Colonic mucosa (tissue), 4 donors: ENCODE measurements at places on chromosomes 7 and 10. TPM values are rescaled to one million over a fixed set of nuclear protein-coding genes. Genes with fewer than 3 reads are reported as not detected.
A peak's percentile ranks its signal among the peaks of the same experiment; 100 is the strongest.

DNA sequence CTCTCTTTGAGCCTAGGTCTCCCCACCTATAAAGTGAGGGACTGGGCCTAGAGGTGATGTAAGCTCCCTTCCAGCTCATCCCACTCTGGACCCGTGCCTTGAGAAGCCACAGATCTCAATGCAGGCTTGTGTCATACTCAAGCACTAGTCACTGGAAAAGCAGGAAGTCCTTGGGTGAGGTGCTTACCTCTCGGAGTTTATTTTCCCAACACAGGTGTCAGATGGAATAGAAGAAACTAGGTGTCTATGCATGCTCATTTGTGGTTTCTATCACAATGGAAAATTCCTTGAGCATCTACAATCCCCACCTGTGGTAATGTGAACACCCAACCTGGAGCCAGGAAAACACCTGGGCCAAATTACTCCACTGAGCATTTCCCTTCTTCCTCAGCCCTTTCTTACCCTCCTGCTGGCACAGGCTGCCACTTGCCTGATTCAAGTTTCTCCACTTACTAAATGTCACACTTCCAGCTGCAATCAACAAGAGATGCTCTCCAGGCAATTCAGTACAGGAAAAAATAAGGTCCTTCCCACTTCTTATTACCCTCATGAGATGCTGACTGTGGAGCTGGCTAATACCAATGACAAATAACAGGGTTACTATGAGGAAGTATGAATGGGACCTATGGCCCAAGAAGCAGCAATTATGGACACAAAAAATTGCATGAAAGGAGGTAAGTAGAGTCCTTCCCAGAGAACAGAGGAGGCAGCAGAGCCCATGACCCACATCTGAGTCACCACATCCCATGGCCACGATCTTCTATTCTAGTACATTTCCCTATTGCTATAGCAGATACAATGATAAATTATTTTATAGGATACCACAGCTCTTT lies 13.1 kb downstream of the LSM5 start:
- no peaks in the 10 kb centered on the region for H3K36me3 ChIP-seq
- DNase-seq, result no peak
- H3K27me3 ChIP-seq, result no peaks in the 10 kb centered on the region
- H3K4me3 ChIP-seq, result no peak overlapping the region
- H3K4me1 ChIP-seq, result no peaks in the 10 kb centered on the region

DNA sequence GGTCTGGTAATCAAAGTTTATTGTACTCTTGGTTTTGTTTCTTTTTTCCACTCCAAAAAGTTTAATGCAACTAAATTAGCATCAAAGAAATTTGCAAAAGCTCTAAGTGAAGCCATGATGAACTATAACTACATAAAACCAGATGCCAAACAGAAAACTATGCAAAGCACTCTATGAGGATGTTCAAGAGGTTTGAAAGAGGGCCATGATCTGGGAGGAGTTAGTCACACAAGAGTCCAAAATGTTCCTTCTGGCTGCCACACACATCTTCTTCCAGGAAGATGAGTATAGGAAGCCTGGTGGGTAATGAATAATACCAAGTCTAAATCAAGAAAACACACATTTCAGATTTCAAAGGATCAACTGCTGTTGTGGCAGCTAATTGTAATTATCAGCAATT lies 28.4 kb downstream of the GLI3 start:
- H3K27me3 ChIP-seq, result no peaks in the 10 kb centered on the region
- no peak overlapping the region for H3K4me3 ChIP-seq
- no peaks in the 10 kb centered on the region for H3K36me3 ChIP-seq
- no peak overlapping the region for H3K27ac ChIP-seq

GRCh38 chr10:76082232-76082631 lies 650.8 kb downstream of the LRMDA start:
- H3K27ac ChIP-seq, result peak overlapping the region; percentile 24
- H3K36me3 ChIP-seq, result no peaks in the 10 kb centered on the region
- no peaks in the 10 kb centered on the region for H3K4me1 ChIP-seq
- H3K27me3 ChIP-seq, result no peaks in the 10 kb centered on the region
- no peak overlapping the region for H3K4me3 ChIP-seq
- no peak for DNase-seq

Gene DMBT1
- total RNA-seq, result 165 TPM

GRCh38 chr10:61804414-61804813 lies 97.1 kb upstream of the ARID5B start:
- no peak overlapping the region for H3K4me3 ChIP-seq
- no peak for DNase-seq
- no peaks in the 10 kb centered on the region for H3K27me3 ChIP-seq
- no peaks in the 10 kb centered on the region for H3K36me3 ChIP-seq
- no peaks in the 10 kb centered on the region for H3K4me1 ChIP-seq

DNA sequence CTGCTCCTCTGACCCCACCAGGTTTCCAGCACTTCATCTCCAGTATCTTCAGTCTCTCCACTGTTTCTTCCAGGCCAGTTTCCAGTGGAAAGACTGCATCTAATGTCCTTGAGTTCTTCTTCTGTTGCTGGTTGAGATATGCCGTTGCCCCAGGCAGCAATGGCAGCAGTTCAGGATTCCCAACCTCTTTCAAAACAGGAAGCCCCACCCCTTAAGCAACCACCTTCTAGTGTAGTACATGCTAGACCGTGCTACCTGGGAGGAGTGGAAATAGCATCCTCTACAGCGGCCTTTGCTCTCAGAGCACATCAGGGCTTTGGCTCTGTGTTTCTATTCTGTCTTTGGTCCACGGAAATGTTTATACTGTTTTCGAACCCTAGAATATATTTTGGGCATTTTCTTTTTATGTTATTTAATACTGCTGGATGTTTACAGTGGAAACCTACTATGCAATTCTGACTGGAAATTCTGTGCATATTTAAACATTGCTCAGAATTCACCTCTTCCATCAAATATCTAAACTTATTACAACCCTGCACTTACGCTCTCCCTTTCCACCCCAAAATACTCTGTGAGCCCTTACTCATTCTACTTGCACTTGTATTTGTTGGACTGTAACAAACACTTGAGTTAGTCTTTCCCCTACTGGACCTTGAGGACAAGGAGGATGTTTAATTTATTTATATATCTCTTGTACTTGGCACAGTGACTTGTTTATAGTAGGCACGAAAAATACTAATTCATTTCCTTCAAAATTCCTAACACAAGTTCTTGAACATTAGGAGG lies 8.5 kb upstream of the BPGM start:
- no peaks in the 10 kb centered on the region for H3K27me3 ChIP-seq
- no peak for DNase-seq
- no peak overlapping the region for H3K27ac ChIP-seq
- H3K4me3 ChIP-seq, result no peak overlapping the region
- H3K36me3 ChIP-seq, result no peaks in the 10 kb centered on the region

DNA sequence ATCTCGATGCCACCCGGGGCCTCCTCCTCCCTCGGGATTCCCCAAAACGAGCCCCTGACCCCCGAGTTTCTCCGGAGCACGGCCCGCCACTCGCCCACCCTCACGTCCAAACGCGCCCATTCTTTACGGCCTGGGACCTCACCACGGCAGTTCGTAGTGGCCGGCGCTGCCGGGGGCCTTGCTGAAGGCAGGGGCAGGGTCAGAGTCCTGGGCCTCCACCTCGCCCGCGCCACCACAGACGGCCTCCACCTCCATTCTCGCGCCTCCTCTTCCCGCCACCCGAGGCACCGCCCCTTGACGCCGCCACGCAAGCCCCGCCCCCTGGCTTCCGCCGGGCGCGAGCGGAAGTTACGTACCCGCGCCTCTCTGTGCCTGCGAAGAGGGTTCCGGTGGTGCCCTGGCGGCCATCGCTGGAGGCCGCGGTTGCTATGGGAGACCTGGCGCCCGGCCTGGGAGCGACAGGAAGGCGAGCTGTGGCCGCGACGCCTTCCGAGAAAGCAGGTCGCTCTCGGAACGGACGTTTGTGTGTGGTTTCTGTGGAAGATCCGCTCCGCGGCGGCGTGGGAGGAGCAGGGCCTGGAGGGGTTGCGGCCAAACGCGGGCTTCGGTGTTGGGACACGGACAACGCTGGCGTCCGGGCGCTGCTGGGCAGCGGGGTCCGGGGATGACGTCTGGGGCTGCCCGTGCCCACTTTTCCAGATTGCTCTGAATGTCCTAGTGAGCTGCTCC lies at the start of gene RFC2:
TSS of gene RFC2 (minus strand) at position 271 of the 729 bp plus-strand sequence. CDS start at position 255, 16 bp downstream.
- H3K4me1 ChIP-seq, result peaks cover 5% of the 10 kb centered on the region
- H3K27ac ChIP-seq, result peak within 1 kb of the TSS; percentile 99
- peak within 1 kb of the TSS; percentile 85 for H3K4me3 ChIP-seq
- H3K36me3 ChIP-seq, result no peaks in the 10 kb centered on the region
- DNase-seq, result peak; percentile 98

Gene ITGA8
- 2.1 TPM for total RNA-seq

- no peaks in the 10 kb centered on the region for H3K4me1 ChIP-seq
- no peak overlapping the region for H3K27ac ChIP-seq
- no peaks in the 10 kb centered on the region for H3K36me3 ChIP-seq
- H3K4me3 ChIP-seq, result no peak overlapping the region
- no peak for DNase-seq
- H3K27me3 ChIP-seq, result no peaks in the 10 kb centered on the region
These were observed 117.7 kb upstream of the PTPRZ1 start for GRCh38 chr7:121755286-121755685.

Gene GBX1
- total RNA-seq, result not detected

DNA sequence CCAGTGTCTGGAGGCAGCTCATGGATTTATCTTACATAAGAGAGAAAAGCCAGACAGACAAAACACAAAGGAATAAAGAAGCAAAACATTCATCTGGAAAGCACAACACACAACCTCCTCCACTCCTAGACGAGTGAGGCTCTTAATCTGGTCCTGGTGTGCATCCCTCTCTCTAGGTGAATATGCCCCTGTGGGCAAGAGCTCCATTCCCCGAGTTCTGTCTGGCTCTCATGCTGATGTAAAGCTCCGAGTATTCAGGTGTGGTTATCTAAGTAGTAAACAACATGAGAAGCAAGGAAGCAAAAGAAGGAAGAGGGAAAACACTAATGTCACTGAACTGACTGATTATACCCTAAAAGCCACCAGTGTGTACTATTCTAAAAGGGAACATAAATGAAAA lies 47.9 kb upstream of the FEZF1 start:
- H3K27me3 ChIP-seq, result no peaks in the 10 kb centered on the region
- no peaks in the 10 kb centered on the region for H3K4me1 ChIP-seq
- no peaks in the 10 kb centered on the region for H3K36me3 ChIP-seq
- no peak overlapping the region for H3K4me3 ChIP-seq

- no peak overlapping the region for H3K27ac ChIP-seq
- H3K27me3 ChIP-seq, result no peaks in the 10 kb centered on the region
- no peak overlapping the region for H3K4me3 ChIP-seq
- DNase-seq, result no peak
- H3K36me3 ChIP-seq, result no peaks in the 10 kb centered on the region
These were observed 3.1 kb downstream of the GPER1 start for GRCh38 chr7:1090686-1091643.

DNA sequence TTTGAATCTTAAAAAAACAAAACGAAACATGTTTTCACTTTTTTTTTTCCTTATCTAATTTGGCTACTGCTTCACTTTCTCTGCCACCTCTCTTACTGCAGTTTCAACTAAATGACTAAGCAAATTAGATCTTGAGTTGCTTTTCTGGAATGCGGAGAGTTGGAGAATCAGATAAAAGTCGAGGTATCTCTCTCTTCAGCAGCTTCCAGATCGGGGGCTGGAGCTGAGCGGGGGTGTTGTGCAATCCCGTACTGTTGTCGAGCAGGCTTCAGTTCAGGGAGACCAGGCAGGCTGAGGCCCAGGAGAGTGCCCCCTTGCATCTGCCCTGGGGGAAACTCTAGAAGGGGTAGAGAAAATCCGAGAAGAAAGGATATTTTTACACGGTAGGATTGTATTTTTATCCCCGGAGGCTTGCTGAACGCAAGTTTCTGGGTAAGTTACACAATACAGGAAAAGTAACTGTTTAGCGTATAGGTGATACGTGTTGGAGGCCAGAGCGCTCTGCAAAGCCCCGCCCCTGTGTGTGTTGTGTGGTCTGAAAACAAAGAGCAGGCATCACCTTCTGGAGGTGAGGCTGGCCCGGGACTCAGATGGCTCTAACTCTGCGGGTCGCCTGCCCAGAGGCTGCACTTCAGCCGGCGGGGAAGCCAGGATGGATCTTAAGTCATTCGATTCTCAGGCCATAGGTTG lies 116.6 kb downstream of the KLF6 start:
- H3K4me1 ChIP-seq, result no peaks in the 10 kb centered on the region
- peak; percentile 40 for DNase-seq
- H3K27ac ChIP-seq, result peak overlapping the region; percentile 13
- no peak overlapping the region for H3K4me3 ChIP-seq
- H3K36me3 ChIP-seq, result no peaks in the 10 kb centered on the region

Gene PTN
- total RNA-seq, result 1.8 TPM

Gene ABCC2
- 0.45 TPM for total RNA-seq

Gene GFRA1
- 1.0 TPM for total RNA-seq

GRCh38 chr10:48291190-48291589 lies 15.3 kb upstream of the MAPK8 start:
- H3K36me3 ChIP-seq, result no peaks in the 10 kb centered on the region
- no peak for DNase-seq
- no peaks in the 10 kb centered on the region for H3K27me3 ChIP-seq
- no peaks in the 10 kb centered on the region for H3K4me1 ChIP-seq

DNA sequence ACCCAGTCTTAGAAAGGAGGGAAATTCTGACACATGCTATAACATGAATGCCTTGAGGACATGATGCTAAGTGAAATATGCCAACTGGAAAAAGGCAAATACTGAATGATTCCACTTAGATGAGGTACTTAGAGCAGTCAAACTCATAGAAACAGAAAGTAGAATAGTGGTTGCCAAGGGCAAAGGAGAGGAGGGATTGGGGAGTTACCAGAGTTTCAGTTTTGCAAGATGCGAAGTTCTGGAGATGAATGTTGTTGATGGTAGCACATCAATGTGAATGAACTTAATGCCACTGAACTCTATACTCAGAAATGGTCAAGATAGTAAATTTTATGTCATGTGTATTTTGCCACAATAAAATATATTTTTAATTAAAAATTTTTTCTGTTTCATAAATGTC lies 38.9 kb downstream of the DRGX start:
- no peaks in the 10 kb centered on the region for H3K27me3 ChIP-seq
- H3K4me1 ChIP-seq, result no peaks in the 10 kb centered on the region
- no peak overlapping the region for H3K27ac ChIP-seq
- H3K4me3 ChIP-seq, result no peak overlapping the region

Gene CDH23
- 1.4 TPM for total RNA-seq

DNA sequence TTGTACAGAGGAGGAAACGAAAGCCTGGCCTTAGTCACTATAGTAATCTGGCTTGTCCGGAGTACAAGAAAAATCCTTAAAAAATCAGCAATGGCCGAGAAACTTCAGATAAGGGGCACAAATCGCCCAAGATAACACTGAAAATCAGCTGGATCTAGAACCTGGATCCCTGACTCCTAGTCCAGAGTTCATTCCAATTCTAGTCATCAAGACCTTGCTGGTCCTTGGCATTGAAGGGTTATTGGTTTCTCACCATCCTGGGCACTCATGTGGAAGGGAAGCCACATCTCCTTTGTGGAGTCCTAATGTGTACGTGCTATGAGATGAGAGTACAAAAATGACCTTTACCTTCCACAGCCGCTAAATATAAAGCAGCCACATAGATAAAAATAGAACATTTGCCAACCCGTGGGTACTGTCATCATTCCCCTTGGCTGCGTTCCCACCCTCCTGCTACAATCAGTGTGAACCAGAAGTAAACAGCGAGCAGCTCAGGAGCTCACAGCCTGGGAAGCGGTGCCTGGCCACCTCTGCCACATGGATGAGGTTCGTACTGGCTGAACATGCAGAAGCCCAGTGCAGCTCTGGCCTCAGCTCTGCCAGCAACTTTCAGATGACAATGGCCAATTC lies 116.0 kb upstream of the PDLIM1 start:
- H3K4me3 ChIP-seq, result no peak overlapping the region
- peak; percentile 74 for DNase-seq
- H3K4me1 ChIP-seq, result peaks cover 3% of the 10 kb centered on the region

- H3K27ac ChIP-seq, result no peak overlapping the region
- H3K27me3 ChIP-seq, result no peaks in the 10 kb centered on the region
- H3K36me3 ChIP-seq, result no peaks in the 10 kb centered on the region
These were observed 178.9 kb downstream of the SEM1 start for GRCh38 chr7:96530786-96531185.
